Head of caudate nucleus (tissue), 42 donors: ENCODE measurements at places on chromosomes 2 and 18.

DNA sequence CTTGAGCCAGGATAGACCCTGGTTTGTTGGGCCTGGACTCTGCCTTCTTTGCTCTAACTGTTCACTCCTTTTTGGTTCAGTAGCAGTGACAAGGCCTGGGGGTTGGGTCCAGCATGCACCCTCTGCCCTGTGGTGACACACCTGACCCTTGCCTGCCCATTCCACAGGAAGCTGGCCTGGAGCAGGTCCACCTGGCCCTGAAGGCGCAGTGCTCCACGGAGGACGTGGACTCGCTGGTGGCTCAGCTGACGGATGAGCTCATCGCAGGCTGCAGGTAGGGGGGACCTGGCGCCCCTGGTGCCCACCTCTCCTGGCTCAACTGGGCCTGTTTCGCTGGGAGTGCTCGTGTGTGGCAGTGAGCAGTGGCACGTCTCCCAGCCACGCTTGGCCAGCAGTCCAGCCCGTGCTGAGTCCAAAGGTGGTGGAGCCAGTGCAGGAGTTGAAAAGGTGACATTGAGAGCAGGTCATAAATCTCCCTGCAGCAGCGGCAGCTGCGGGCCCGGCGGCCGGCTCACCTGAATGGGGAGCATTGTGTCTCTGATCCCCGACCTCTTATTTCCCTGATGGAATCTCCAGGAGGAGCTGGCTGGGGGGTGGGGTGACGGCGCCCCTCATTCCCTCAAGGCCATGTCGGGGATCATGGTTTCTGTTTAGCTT is 102.6 kb downstream of the DYSF start:
- no peak for DNase-seq

- DNase-seq = no peak
These were observed 13.6 kb downstream of the SAG start for GRCh38 chr2:233321166-233321565.

- DNase-seq = no peak
These were observed 35.6 kb upstream of the DYNC2LI1 start for GRCh38 chr2:43738257-43738656.

DNA sequence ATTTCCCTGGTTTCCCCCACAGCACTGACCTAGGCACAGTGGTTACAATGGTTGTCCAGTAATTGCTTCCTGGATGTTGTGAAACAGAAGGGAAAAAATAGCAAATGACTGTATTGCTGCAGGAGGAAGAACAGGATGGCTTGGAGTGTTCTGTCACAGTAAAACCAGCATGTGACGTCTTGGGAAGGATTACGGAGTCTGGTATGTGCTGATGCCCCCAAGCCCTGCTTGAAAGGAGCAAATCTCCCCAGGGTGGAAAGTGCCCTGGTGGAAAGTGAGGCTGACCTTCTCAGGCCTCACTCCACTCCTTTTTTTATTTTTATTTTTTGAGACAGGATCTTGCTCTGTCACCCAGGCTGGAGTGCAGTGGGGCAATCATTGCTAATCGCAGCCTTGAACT is 7.8 kb downstream of the RAB11FIP5 start:
- no peak for DNase-seq

DNA sequence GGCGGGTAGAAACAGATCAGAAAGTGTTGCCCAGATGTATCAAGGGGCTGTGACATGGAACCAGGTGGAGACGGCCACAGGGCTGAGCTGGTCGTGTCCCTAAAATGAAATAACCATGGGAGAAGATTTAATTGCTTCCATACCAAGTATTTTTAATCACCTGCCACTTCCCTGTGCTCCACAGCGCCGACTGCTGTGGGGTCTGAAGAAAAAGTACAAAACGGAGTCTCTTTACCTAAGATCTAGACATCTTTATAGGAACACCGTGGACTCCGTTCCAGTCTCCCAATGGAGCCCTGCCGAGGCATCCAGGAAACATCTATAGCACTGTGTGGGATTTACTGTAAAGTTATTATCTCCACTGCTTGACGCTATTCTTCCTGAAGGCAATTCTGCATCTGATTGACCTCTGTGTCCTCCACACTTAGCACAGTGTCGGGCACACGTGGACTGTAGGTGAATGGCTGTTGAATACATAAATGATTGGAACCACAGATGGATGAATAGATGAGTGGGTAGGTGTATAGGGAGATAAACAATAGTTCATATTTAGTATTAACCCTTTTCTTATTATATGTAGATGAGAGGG is 21.6 kb upstream of the GYPC start:
- DNase-seq = no peak

- no peak for DNase-seq
These were observed 60.0 kb downstream of the MAPK4 start for GRCh38 chr18:50619861-50620275.

GRCh38 chr18:9240270-9240669 is 94.3 kb upstream of the TWSG1 start:
- no peak for DNase-seq

- DNase-seq = peak; percentile 39
These were observed 286.8 kb downstream of the MYCN start for GRCh38 chr2:16226943-16227664.

- no peak for DNase-seq
These were observed 288.2 kb upstream of the HS6ST1 start for GRCh38 chr2:128606837-128607236.

- DNase-seq = no peak
These were observed 218.0 kb downstream of the LOXHD1 start for GRCh38 chr18:46439037-46439436.

DNA sequence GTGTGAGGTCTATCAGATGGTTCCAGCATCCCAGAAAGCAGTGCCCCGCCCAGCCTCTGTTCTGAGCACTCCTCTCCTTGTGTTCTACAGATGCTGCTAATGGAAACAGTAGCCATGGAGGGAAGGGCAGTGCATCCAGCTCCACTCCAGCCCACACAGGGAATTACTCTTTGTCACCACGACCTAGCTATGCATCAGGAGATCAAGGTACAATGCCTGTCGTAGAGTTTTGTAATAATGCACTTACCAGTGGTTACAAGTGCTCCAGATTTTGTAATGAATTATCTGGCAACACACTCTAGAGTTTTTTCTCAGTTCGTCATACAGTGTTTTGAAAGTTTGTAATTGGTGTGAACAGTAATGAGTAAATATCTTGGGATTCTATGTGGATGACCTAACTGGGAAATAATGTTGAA is 161.1 kb downstream of the ESCO1 start:
- no peak for DNase-seq

DNA sequence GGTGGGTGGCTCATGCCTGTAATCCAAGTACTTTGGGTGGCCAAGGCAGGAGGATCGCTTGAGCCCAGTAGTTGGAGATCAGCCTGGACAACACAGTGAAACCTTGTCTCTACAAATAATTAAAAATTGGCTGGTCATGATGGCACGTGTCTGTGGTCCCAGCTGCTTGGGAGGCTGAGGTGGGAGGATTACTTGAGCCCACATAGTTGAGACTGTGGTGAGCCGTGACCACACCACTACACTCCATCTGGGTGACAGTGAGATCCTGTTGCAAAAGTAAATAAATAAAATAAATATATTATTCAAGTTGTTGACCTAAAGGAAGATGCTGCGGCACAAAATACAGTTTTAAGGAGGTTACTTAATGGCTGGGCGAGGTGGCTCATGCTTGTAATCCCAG is 72.7 kb downstream of the LAMA3 start:
- DNase-seq = no peak
